T-helper 9 cell (primary cell): ENCODE measurements at places on chromosomes 13 and 19.

DNA sequence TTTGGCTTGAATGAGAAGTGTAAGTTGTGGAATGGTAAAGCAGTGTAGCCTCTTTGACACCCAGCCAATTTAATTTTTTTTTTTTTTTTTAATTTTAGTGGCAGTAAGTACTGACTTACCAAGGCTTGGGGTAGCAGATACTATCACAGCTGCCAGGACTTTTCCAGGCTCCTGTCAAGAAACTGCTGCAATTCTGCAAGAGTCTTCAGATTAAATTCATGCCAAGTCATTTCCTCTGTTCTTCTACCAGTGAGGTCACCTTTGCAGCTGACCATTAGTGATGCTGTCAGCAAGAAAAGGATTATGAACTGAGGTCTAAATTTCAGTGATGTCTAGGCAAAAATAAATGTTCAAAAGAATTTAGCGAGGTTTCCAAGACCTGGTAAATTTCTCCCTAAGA is 91.2 kb downstream of the GGACT start:
- no peak for DNase-seq

DNA sequence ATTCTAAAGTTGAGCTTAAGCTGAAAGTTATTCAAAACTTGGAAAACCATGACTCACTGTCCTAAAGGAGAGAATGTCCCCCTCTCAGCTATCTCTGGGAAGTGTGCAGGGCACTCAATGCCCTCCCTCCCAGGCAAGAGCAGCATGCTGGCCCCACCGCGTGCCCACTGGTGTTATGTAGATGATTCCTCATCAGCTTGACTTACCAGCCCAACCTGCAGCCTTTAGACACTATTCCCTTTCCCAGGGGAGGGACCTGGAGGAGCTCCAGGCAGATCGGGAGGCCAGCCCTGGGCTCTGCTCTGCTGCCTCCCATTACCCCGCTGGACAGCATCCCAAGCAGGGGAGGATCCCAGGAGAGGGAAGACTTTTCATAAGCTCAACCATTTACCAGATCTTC is 124.6 kb downstream of the FGF14 start:
- no peak for DNase-seq

DNA sequence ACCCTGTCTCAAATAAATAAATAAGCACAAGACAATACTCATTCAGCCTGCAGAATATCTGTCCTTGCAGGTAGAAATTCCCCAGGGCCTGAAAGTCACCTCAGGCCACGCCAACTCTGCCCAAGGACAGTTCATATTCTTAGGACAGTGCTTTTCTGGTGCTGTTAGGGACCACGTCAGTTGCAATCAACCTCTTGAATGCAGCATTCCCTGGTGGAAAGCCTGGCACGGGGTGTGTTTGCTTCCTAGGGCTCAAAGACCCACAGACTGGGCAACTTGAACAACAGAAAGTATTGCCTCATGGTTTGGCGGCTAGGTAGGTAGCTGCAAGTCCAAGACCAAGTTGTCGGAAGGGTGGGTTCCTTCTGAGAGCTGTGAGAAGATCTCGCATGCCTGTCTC is 160.3 kb downstream of the KCTD15 start:
- DNase-seq, result no peak

DNA sequence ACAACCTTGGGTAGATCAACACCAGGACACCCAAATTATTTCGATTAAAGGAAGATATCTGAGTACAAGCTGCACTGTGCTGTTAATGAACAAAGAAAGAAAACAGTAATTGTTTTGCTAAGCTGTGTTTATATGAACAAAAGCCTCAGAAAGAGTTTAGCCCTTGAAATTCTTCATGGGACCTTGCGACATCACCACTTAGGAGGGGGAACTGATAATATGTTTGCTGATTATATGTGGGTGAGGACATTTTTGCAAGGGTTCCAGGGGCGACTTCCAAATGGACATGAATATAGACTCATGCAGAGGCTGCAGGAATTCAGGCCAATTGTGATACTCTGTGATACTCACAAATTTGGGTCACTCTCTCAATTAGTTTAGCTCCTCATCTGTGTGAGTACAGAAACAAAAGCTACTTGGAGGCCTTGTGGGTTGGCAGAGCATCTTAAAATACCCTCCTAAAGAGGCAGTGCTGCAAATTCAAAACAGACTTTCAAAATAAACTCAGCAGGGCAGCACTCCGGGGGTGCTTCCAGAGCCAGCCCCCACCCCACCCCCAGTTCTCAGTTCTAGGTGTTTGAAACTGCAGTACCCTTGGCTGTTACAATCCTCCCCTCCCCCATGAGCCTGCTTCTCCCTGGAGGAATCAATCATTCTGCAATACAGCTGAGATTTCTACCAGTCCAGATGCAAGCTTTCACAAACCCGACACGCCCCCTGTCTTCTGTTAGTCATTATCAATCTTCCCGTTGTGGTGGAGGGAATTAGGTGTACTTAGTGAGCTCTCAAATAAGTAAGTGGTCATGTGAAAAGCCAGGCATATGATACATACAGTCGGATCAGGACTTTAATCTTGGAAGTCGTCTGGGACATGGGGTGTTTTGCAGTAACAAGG is 97.0 kb upstream of the MBNL2 start:
- DNase-seq, result no peak

DNA sequence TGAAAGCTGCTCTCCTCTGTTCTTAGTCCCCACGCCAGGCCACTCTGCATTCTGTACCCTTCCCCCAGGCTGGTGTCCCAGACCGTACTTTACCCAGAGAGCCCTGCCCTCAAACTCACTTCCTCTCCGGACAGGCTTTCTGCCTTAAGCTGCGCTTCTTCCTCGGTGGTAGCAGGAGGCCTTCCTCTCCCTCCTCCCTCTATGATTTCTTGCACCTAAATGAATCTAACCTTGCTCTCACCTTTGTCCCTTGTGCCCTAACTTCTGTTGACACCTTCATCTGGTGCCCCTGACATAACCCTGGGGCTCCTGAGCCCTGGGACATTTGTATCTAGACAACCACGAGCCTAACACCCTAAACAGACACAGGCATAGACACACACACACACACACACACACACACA is 29.6 kb upstream of the CEACAM21 start:
- DNase-seq, result no peak

- DNase-seq, result no peak
Measured at GRCh38 chr19:17520865-17521264, 9.4 kb downstream of the PGLS start.

DNA sequence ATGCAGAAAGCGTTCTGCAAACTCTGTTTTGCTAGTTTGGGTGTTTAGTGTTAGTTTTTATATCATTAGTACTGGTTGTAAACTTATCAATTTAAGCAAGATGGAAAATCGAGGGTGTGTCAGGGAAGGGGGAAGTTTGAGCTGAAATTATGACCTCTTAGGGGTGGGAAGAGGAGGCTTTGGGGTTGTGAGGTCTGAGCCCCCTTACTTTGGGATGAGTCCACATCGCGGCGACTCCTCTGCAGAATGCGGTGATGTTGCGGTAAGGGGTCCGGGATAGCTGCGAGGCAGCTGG is 743 bp upstream of the NDUFS7 start:
- no peak for DNase-seq

- DNase-seq, result peak; percentile 23
Measured at GRCh38 chr13:50080203-50080910, 65.1 kb downstream of the KCNRG start.

DNA sequence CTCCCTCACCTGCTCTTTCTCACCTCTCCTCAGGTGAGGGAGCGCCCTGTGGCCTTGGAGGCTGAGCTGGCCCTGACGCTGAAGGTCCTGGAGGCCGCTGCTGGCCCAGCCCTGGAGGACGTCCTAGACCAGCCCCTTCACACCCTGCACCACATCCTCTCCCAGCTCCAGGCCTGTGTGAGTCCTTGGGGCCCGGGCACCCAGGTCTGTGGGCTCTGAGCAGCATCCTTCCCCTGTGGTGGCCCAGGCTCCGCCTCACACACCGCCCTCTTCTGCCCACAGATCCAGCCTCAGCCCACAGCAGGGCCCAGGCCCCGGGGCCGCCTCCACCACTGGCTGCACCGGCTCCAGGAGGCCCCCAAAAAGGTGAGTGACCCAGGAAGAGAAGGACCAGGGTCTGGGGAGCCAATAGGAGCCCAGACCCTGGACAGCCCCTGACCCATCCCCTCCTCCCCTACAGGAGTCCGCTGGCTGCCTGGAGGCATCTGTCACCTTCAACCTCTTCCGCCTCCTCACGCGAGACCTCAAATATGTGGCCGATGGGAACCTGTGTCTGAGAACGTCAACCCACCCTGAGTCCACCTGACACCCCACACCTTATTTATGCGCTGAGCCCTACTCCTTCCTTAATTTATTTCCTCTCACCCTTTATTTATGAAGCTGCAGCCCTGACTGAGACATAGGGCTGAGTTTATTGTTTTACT is 1.9 kb downstream of the IFNL1 start:
- peak; percentile 43 for DNase-seq

DNA sequence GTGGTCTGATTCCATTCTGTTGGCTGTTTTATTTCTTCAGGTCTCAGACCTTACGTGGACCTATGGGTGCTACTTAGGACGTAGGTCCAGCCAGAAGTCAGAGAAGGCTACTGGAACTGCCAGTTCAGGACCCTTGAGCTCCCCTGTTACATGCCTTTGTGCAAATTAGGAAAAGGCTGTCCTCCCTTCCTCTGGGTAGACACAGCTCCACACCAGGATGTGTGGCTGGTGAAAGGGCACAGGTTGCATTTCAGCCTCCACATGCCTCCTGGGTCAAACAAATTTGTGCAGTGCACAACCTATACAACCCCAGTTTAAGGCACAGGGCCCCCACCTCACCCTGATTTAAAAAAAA is 43.9 kb upstream of the MAP3K10 start:
- no peak for DNase-seq

- DNase-seq, result peak; percentile 49
Measured at GRCh38 chr19:45863840-45864628, at the start of gene FOXA3. Gene FOXA3 (plus strand): TSS chr19:45864326. CDS start chr19:45864457, 131 bp downstream.

DNA sequence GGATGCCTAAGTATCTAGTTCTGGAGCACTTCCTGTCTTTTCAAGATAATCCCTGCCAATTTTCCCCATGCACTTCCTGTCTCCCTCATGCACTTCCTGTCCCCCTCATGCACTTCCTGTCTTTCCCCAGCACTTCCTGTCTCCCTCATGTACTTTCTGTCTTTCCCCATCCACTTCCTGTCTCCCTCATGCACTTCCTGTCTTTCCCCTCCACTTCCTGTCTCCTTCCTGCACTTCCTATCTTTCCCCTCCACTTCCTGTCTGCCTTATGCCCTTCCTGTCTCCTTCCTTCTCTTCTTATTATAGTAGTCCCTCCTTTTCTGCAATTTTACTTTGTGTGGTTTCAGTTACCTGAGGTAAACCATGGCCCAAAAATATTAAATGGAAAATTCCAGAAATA is 3.0 kb upstream of the TNNT1 start:
- DNase-seq, result no peak

DNA sequence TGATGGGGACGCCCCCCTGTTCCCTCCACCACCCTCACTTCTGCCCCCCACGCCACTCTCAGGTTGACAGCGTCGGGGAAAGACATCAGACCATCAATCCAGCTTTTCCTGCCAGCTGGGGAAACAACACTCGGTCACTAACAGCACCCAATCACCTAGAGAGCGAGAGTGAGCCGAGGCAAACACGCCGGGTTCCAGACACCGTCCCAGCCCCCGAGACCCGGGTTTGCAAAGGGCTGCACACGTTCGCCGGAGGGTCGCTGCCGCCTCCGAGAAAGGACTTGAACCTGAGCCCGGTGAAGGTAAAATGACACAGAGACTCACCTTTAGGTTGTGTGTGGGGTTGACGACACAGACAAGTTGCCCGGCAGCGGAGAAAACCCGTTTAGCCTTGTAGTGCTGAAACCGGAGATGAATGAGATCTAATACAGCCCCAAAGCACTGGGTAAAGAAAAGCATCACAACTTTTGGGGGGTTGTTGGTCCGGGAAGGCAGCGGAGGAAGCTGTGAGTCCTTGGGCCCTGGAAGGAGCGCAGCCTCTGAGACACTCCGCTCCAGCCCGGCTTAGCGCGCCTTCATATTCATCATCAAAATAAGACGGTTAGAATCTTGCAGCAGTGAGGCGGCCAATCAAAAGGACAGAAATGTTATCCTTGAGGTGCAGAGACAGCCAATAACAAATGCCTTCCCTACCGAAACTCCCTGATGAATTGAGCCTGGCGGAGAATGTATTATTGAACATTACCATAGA is at the start of gene SIAH3:
Gene SIAH3, minus strand, starts transcription at position 583 of the 751 bp plus-strand sequence. Its CDS starts 124 bp downstream, at position 459.
- DNase-seq, result no peak
